ENCODE measurements at places on chromosomes 2 and 18. TPM values are rescaled to one million over a fixed set of nuclear protein-coding genes. Genes with fewer than 3 reads are reported as not detected.

- peaks cover 2% of the 10 kb centered on the region for H3K36me3 ChIP-seq
- no peaks in the 10 kb centered on the region for H3K4me1 ChIP-seq
- peaks cover 38% of the 10 kb centered on the region for H3K27me3 ChIP-seq
- no peak overlapping the region for H3K4me3 ChIP-seq
- DNase-seq = no peak
- no peak overlapping the region for H3K27ac ChIP-seq
Measured at GRCh38 chr2:126990200-126990599, 91.5 kb downstream of the TEX51 start.

GRCh38 chr18:13745696-13746095, 19.2 kb downstream of the RNMT start:
- H3K27ac ChIP-seq = no peak overlapping the region
- no peaks in the 10 kb centered on the region for H3K4me1 ChIP-seq
- H3K4me3 ChIP-seq = no peak overlapping the region

The UPP2 gene
- 0.60 TPM for total RNA-seq

- H3K4me3 ChIP-seq = no peak overlapping the region
- H3K4me1 ChIP-seq = no peaks in the 10 kb centered on the region
- H3K27me3 ChIP-seq = no peaks in the 10 kb centered on the region
- H3K36me3 ChIP-seq = peaks cover 2% of the 10 kb centered on the region
Measured at GRCh38 chr18:27731211-27731610, 445.7 kb downstream of the CDH2 start.

The CDH20 gene
- total RNA-seq = not detected

The CIB4 gene
- total RNA-seq = not detected

The C2orf66 gene
- total RNA-seq = not detected

The ANKRD30B gene
- not detected for total RNA-seq

DNA sequence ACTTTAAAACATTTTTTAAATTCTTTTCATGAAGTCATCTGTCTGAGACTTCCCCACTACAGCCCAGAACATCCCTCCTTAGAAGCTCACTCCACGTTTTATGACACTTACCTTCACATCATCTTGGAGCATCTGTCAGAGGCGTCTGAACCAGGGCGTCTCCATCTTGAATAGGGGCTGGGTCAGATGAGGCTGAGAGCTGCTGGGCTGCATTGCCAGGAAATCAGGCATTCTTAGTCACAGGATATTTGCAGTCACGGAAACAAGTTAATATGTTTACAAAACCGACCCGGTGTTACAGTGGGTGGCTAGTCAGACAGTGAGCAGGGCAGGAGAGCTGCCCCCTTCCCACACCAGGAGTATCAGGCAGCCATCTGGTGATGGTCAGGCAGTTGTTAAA, 456.5 kb downstream of the FBXO15 start:
- H3K36me3 ChIP-seq = no peaks in the 10 kb centered on the region
- no peak for DNase-seq
- peaks cover 19% of the 10 kb centered on the region for H3K4me1 ChIP-seq

GRCh38 chr18:21361307-21361880, 119.4 kb downstream of the GREB1L start:
- H3K27ac ChIP-seq = no peak overlapping the region
- H3K4me3 ChIP-seq = no peak overlapping the region
- H3K27me3 ChIP-seq = no peaks in the 10 kb centered on the region
- DNase-seq = no peak

The LHCGR gene
- not detected for total RNA-seq

The BMP10 gene
- total RNA-seq = not detected
